ENCODE measurements at places on chromosomes 3 and 15.

DNA sequence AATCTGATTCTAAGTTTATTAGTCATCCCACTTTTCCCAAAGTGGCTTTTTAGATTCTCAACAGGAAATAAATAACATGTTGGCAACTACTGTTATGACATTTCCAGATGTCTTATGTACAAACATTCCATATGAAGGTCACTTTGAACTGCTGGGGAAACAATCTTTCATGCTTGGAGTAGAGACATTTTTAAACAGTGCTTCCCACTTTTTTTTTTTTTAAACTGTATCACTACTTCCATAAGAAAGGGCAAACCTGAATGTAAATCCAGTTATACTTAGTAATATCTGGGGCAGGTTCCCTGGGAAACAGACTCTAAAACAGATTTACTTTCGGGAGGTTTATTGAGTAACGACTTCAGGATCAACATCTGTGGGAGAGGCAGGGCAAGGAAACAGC lies 473.8 kb downstream of the TAFA4 start:
- DNase-seq, result no peak

DNA sequence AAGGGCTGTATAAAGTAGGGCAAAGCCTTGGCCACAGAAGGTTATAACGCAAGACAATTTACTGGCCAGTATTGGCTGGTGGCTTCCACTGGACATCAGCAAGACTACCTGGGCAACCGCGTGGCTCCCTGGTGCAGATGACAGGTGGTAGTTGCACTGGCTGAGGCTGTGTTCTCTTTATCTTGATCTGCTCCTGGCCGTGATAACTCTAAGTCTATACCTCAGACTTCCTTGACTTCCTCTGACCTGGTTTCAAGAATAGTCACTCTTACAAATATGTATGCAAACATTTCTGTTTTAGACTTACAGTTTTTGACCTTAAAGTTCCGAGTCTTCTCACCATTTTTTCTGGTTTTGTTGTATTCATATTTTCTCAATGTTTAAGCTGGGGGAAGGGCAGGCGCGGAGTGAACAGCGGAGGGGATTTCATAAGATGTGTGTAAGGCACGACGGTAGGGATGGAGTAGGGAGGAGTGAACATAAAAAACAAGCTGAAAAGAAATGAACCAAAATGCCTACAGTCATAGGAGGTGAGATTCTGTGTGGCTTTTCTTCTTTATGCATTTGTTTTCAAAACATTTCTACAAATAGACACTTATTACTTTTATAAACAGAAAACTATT lies 15.2 kb upstream of the TMEM212 start:
- no peak for DNase-seq

DNA sequence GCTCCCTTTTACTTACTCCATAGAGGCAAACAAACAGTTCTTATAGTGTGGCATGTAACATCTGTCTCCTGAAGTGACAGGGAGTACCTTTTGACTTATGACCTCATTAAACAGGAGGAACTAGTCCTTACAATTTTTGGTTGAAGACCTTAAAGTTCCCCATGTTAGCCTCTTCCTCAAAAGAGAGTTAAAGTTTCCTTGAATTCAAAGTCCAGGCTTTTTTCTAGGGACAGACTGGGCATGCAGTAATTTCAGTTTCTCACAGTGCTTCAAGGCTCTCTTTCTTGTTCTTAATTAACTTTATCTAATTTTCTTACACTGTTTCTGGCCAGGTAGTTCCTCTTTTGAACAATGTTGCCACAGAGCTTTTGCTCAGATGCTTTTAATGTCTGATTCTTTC lies 12.1 kb downstream of the GOLM2 start:
- peak; percentile 58 for DNase-seq

- peak; percentile 88 for DNase-seq
Measured at GRCh38 chr3:44729384-44729910, at the start of gene ZNF501. TSS of gene ZNF501 (plus strand) at chr3:44729635. CDS start at chr3:44734422, 4,787 bp downstream.

DNA sequence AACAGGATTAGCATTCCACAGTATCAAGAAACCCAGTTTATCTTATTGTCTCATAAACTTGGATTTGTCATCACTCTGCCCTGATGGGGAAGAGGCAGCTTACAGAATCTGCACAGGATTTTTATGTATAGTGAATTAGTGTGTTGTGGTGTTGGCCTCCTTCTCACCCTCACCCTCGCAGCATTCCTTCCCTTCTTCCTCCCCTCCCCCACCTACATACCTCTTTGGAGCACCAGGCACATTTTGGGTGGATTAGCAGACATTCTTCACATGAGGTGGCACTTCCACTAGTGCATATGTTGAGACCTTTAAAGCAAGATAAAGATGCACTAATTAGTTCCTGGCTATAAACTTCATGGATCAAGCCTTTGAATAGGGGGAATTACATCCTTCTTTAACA lies 13.9 kb downstream of the ITGB5 start:
- DNase-seq, result no peak

DNA sequence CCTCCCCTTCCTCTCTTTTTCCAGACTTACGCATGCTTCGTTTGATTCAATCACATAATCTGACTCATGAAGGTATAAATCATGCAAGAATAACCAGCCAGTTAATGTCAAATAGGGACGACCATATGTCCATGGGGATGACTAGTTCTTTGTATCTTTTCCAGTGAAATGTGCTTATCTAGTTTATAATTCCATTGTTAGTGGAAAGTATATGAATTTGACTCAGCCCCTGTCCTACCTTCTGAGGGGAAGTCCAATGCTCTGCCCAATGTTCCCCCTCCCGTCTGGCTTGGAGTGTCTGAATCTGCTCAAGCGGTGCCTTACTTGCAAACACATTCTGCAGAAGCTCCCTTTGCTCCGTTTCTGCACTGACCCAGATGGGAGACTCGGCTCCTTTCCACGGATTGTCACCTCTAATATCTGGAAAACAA lies 55.0 kb upstream of the EPHB3 start:
- DNase-seq, result no peak

GRCh38 chr3:187066228-187066995 lies 72.9 kb downstream of the RPL39L start:
- DNase-seq, result peak; percentile 81

DNA sequence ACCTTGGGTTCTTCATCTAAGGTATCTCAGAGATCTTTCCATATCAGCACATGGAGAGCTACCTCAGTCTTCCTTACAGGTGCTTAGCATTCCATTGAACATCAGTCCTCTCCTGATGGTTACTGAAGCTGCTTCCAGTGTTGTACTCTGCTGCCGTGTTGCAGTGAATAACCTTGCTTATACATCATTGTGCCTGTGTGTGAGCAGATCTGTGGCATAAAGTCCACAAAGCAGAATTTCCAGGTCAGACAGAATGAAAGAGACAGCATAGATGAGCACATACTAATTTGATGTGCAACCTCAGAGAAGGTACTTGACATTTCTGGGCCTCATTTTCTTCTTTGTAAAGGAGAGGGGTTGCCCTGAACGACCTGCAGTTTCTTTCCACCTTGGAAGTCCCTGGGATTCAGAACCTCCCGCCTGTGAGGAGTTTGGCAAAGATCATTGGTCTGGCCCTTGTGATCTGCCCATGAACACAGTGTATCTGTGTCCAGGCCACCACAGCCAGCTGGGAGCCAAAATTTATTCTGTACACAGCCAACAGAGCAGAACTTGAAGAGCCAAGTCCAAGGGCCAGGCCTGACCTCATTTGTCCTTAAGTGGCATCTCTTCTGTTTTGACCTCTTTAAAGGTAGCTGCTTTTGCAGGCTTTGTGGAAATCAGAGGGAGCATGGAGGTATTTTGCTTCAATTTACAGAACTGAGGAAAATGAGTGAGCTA lies 57.2 kb upstream of the SLC7A14 start:
- no peak for DNase-seq

GRCh38 chr15:67931861-67932260 lies 92.0 kb upstream of the RNU6-1 start:
- DNase-seq, result no peak

DNA sequence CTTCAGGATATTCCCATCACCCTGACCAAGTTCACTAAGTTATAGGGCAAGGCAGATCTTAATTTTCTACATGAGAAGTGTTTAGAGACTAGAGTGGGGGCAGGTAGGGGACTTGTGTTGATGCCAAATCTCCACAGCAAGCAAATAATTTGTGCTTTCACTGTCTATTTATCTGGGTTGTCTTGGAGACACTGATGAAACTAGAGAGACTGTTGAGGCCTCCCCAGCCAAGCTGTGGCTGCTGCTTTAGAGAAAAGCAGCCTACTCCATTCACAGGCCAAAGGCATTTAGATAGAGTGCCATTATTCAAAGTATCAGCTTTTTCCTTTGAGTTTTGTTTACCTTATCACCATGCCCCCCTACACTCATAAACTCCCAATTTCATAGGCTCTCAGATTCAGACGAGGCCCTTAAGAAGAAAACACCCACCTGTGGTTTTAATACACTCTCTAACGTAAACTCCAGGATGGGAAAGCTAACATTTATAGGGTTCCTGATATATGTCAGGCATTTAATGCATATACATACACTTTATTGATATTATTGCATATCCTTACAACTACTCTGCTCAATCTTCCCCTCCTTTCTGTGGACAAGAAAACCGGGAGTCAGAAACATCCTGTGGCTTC lies 130.4 kb upstream of the FOXB1 start:
- DNase-seq, result no peak

GRCh38 chr3:131329774-131330173 lies 51.8 kb upstream of the NUDT16 start:
- no peak for DNase-seq

- DNase-seq, result peak; percentile 20
Measured at GRCh38 chr3:124786511-124787241, 56.4 kb downstream of the UMPS start.

GRCh38 chr15:47603026-47603425 lies 114.3 kb upstream of the SEMA6D start:
- no peak for DNase-seq

- DNase-seq, result no peak
Measured at GRCh38 chr3:7272203-7272602, 411.3 kb downstream of the GRM7 start.

DNA sequence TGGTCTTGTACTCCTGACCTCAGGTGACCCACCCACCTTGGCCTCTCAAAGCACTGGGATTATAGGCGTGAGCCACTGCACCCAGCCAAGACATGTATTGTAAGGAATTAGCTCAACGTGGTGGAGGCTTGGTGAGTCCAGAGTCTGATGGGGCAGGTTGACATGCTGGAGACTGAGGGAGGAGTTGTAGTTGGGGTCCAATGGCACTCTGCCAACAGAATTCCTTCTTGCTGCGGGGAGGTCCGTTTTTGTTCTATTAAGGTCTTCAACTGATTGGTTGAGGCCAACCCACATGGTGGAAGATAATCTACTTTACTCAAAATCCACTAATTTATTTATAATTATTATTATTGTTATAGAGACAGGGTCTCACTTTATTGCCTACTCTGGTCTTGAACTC lies 30.1 kb downstream of the PLA2G4D start:
- no peak for DNase-seq

DNA sequence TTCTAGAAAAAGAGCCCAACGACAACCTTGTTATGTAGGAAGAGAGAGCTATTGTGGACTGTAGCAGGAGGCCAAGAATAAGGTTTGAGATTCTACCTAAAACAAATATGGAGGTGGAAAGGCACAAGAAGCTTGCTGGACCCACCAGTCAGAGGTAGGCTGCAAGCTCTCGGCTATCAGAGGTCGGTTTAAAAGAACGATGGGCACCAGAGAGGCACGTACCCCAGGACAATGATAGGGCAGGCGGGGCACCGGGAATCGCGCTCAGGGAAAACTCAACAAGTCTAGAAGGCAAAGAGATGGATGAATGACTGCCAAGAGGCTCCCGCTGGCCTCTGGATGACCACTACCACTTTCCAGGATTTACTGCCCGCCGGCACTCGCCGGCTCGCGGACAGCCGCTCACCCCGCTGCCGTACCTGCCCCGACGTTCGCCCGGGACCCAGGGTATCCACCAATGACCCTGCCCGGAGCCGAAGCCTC lies 1.1 kb downstream of the HDGFL3 start:
- DNase-seq, result peak; percentile 52

GRCh38 chr3:44434834-44435510 lies 42.5 kb downstream of the ZNF445 start:
- DNase-seq, result peak; percentile 16

- no peak for DNase-seq
Measured at GRCh38 chr15:84764989-84765388, 16.6 kb downstream of the ZNF592 start.

- DNase-seq, result no peak
Measured at GRCh38 chr15:62941699-62942098, 100.8 kb upstream of the TPM1 start.

DNA sequence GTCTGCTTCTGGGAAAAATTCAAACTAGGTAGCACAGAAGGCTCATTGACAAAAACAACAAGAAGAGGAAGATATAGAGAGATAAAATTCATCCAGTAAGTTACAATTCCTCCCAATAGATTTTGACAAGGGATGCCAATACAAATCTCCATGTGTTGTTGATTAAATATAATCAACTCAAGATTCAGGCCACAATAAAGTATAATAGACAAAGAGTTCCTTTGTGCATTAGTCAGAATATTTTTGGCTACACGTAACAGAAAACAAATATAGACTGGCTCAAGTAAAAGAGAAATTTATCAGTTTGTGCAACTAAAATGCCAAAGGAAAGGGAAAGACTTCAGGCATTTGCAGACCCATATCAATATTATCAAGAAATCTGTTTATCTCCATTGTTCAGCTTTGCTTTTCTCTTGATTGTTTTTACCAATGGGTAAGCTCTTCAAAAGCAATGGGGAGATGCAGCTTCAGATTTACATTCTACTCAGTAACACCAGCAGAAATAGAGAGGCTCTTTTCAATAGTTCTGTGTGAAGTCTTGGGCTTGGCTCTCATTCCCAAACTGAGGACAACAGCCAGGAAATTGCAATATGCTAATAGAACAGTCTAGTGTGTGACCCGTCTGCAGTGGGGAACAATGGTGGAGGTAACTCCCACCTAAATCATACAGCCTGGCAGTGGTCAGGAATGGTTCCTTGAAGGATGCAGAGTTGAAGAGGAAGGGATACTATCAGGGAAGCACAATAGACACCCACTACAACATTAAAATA lies 77.6 kb upstream of the PROK2 start:
- no peak for DNase-seq

DNA sequence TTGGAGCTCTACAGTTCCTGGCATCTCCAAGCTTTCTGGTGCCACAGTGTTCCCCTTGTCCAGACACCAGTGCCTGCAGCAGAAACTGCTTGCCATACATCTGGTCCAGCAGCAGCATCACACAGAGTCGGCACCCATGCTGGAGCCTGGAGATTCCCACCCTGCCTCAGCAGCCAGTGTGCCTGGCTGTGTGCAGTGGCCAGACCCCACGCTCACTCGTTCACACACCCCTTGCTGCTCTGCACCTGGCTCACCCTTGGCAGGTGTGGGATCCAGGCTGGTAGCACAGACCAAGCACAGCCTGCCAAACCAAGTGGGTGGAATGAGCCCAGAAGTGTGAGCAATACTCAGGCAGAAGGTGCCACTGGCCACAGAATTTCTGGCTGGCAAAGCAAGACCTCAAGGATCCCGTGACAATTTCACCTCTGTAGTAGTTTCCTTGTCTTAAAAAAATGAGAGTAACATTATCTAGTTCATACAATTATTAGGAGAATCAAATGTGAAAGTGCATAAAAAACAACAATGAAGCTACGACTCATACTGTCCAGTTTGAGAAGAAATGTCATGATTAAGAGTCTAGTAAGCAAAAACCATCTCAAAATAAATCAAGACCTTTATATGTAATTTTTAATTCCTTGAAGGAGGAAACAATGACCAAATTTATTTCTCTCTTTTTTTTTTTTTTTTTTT lies 22.9 kb upstream of the ZBED2 start:
- DNase-seq, result no peak

Data from hematopoietic multipotent progenitor cell treated with erythropoietin and hydrocortisone succinate and interleukin-3 and kit ligand, for 4 days (in vitro differentiated cells).